ENCODE measurements at places on chromosomes 3 and 15.

DNA sequence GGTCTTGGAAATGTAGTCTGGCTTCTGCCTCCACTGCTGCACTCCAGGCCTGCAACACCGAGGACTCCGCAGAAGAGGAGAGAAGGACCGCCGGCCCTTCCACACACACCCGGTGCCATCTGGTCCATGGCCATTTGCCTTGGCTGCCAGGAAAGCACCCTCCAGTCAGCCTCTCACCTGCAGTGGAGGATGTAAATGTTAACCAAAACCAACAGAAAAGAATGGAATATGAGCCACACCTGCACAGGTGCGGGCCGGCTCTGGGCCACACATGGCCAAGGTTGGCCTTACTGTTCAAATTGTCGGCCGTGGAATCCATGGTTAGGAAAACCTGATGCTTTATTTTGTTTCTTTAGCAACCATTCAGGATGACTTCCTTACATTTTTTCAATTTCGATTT lies 178.3 kb upstream of the C2CD4B start:
- no peak overlapping the region for H3K4me3 ChIP-seq
- no peaks in the 10 kb centered on the region for H3K27me3 ChIP-seq
- DNase-seq, result no peak
- no peaks in the 10 kb centered on the region for H3K36me3 ChIP-seq

- H3K4me3 ChIP-seq, result no peak overlapping the region
- H3K36me3 ChIP-seq, result no peaks in the 10 kb centered on the region
- no peak overlapping the region for H3K27ac ChIP-seq
- no peaks in the 10 kb centered on the region for H3K27me3 ChIP-seq
Measured at GRCh38 chr15:33126559-33127290, 67.8 kb downstream of the FMN1 start.

GRCh38 chr3:47409688-47410416 lies 29.0 kb downstream of the PTPN23 start:
- no peak for DNase-seq
- peaks cover 37% of the 10 kb centered on the region for H3K4me1 ChIP-seq
- H3K36me3 ChIP-seq, result peaks cover 81% of the 10 kb centered on the region
- no peaks in the 10 kb centered on the region for H3K27me3 ChIP-seq
- H3K27ac ChIP-seq, result no peak overlapping the region

DNA sequence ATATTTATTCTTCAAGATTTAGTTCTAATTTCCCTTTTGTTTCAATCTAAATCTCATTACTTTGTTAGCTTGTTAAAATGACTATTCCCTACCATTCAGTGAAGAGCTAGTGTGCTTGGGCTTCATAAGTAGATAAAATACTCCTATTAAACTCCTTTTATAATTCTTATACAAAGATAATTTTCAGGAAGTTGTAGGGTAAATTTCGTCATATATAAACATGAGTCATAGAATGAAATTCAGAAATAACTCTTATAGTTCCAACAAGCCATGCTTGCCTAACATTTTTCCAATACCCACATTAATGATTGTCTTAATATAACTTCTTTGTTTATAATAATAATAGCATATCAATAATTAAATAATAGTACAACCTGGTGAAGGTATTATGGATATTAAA lies 407.3 kb downstream of the NAALADL2 start:
- no peak overlapping the region for H3K27ac ChIP-seq
- no peak for DNase-seq
- H3K27me3 ChIP-seq, result no peaks in the 10 kb centered on the region
- no peaks in the 10 kb centered on the region for H3K36me3 ChIP-seq

DNA sequence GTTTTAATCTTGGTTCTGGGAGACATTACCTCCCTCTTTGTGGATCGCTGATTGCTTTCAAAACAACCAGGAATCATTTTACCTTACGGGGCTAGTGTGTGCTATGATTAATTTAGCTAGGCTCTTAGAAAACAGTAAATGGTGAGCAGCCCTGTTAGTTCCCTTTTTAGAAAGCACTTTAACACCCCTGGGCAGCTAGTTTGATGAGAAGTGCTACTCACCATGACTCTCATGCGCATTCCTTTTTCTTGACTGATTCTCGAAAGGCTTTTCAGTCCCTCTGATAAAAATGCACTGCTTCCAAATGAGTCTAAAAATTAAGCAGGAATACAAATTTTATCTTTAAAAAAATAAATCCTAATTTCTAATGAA lies 75.3 kb upstream of the LEKR1 start:
- no peaks in the 10 kb centered on the region for H3K27me3 ChIP-seq
- peak overlapping the region; percentile 20 for H3K4me3 ChIP-seq
- H3K27ac ChIP-seq, result peak overlapping the region; percentile 43
- H3K36me3 ChIP-seq, result no peaks in the 10 kb centered on the region
- peaks cover 22% of the 10 kb centered on the region for H3K4me1 ChIP-seq

GRCh38 chr3:104564045-104564643 lies 802.6 kb upstream of the ALCAM start:
- no peaks in the 10 kb centered on the region for H3K36me3 ChIP-seq
- H3K27me3 ChIP-seq, result no peaks in the 10 kb centered on the region
- no peak overlapping the region for H3K27ac ChIP-seq
- no peak for DNase-seq
- H3K4me1 ChIP-seq, result no peaks in the 10 kb centered on the region
- no peak overlapping the region for H3K4me3 ChIP-seq

GRCh38 chr3:128133273-128133883 lies 9.8 kb upstream of the RUVBL1 start:
- H3K27me3 ChIP-seq, result no peaks in the 10 kb centered on the region
- H3K4me1 ChIP-seq, result no peaks in the 10 kb centered on the region
- no peak for DNase-seq
- no peak overlapping the region for H3K4me3 ChIP-seq

- peak; percentile 76 for DNase-seq
- peaks cover 3% of the 10 kb centered on the region for H3K36me3 ChIP-seq
- peak overlapping the region; percentile 74 for H3K27ac ChIP-seq
- peaks cover 22% of the 10 kb centered on the region for H3K4me1 ChIP-seq
- no peaks in the 10 kb centered on the region for H3K27me3 ChIP-seq
Measured at GRCh38 chr3:141231952-141232823, 563 bp downstream of the PXYLP1 start.

DNA sequence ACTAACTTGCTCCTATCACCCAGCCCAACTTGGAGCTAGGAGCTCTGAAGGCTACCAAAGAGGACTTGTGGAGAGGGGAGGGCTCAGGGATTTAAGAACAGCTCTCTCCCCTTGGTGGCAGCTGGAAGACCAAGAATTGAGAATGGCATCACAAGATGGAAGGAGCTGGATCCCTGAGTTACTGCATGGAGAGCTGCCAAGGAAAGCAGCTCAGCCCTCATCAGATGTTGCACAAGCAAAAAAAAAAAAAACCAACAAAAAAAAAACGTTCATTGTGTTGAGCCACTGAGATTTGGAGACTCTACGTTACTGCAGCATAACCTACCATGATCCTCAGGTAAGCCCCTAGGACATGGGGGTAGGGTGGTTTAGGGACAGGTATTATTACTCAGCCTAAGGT lies 41.0 kb downstream of the ITGB5 start:
- peaks cover 52% of the 10 kb centered on the region for H3K4me1 ChIP-seq
- H3K36me3 ChIP-seq, result peaks cover 33% of the 10 kb centered on the region
- no peaks in the 10 kb centered on the region for H3K27me3 ChIP-seq
- H3K27ac ChIP-seq, result peak overlapping the region; percentile 87

GRCh38 chr3:54034971-54035370 lies 87.4 kb upstream of the CACNA2D3 start:
- no peaks in the 10 kb centered on the region for H3K36me3 ChIP-seq
- H3K27ac ChIP-seq, result no peak overlapping the region
- DNase-seq, result no peak
- H3K27me3 ChIP-seq, result no peaks in the 10 kb centered on the region
- H3K4me3 ChIP-seq, result no peak overlapping the region

DNA sequence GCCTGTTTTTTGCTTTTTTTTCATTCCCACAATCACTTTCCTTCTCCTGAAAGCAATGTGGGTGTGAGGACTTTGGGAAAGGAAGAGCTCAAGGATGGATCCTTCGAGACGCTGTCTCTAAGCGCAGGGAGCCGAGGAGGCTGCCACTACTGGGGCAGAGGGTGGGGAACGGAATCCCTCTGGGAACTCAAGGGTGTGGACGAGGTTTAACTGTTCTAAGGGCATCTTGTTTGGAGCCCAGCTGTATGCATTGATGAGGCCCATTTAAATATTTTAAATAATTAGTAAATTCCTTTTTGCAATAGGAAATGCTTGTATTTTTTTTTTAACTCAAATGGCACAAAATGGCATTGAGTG lies 124.4 kb upstream of the MEF2A start:
- no peak for DNase-seq
- peaks cover 46% of the 10 kb centered on the region for H3K4me1 ChIP-seq
- peak overlapping the region; percentile 83 for H3K27ac ChIP-seq
- H3K36me3 ChIP-seq, result no peaks in the 10 kb centered on the region
- no peak overlapping the region for H3K4me3 ChIP-seq
- no peaks in the 10 kb centered on the region for H3K27me3 ChIP-seq

- H3K27me3 ChIP-seq, result no peaks in the 10 kb centered on the region
- no peaks in the 10 kb centered on the region for H3K36me3 ChIP-seq
- H3K27ac ChIP-seq, result no peak overlapping the region
Measured at GRCh38 chr3:161395115-161396012, 24.0 kb upstream of the SPTSSB start.

- H3K36me3 ChIP-seq, result no peaks in the 10 kb centered on the region
- H3K4me3 ChIP-seq, result no peak overlapping the region
- no peak for DNase-seq
Measured at GRCh38 chr3:111481551-111481950, 60.4 kb upstream of the CD96 start.

GRCh38 chr3:66403323-66403990 lies 97.4 kb downstream of the LRIG1 start:
- H3K36me3 ChIP-seq, result peaks cover 40% of the 10 kb centered on the region
- H3K4me1 ChIP-seq, result peaks cover 30% of the 10 kb centered on the region
- H3K4me3 ChIP-seq, result no peak overlapping the region
- no peak overlapping the region for H3K27ac ChIP-seq

DNA sequence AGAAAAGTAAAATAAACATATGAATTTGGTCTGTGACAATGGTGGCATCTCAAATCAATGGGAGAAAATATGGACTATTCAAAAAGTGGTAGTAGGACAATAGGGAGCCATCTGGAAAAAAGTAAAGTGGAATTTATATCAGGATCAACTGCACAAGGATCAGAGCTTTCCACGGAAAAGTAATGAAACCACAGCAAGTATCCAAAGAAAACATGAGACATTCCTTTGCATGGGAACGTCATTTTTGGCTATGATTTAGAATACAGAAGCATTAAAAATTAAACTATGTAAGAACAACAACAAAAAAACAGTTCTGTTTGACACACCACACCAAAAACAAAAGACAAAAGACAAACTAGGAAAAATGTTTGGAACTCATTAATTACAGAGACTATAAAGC lies 18.7 kb downstream of the CRBN start:
- no peak for DNase-seq
- H3K27me3 ChIP-seq, result no peaks in the 10 kb centered on the region
- no peak overlapping the region for H3K4me3 ChIP-seq
- H3K27ac ChIP-seq, result no peak overlapping the region
- no peaks in the 10 kb centered on the region for H3K4me1 ChIP-seq

- no peaks in the 10 kb centered on the region for H3K36me3 ChIP-seq
- no peaks in the 10 kb centered on the region for H3K27me3 ChIP-seq
- no peak for DNase-seq
- H3K4me1 ChIP-seq, result peaks cover 10% of the 10 kb centered on the region
Measured at GRCh38 chr15:83766339-83766738, 112.4 kb downstream of the ADAMTSL3 start.

GRCh38 chr3:126395846-126396513 lies 1.3 kb downstream of the CFAP100 start:
- DNase-seq, result no peak
- no peaks in the 10 kb centered on the region for H3K36me3 ChIP-seq
- H3K4me3 ChIP-seq, result no peak overlapping the region
- peaks cover 8% of the 10 kb centered on the region for H3K4me1 ChIP-seq

GRCh38 chr3:182258538-182259177 lies 534.6 kb upstream of the ATP11B start:
- DNase-seq, result no peak
- no peak overlapping the region for H3K27ac ChIP-seq
- H3K36me3 ChIP-seq, result no peaks in the 10 kb centered on the region
- no peak overlapping the region for H3K4me3 ChIP-seq
- H3K4me1 ChIP-seq, result no peaks in the 10 kb centered on the region

DNA sequence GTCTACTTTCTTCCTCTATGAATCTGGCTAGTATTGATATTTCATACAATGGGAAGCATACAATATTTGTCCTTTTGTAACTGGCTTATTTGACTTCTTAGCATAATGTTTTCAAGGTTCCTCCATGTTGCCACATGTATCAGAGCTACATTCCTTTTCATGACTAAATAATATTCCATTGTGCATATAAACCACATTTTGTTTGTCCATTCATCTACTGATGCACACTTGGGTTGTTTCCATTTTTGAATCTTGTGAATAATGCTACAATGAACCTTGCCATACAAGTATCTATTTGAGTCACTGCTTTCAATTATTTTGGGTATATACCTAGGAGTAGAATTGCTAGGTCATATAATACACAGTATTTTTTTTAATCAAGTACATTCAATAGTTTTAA lies 38.0 kb downstream of the OSBPL10 start:
- no peak overlapping the region for H3K4me3 ChIP-seq
- no peak overlapping the region for H3K27ac ChIP-seq
- no peaks in the 10 kb centered on the region for H3K27me3 ChIP-seq
- DNase-seq, result no peak

- DNase-seq, result no peak
- H3K27ac ChIP-seq, result no peak overlapping the region
- H3K4me3 ChIP-seq, result no peak overlapping the region
- H3K36me3 ChIP-seq, result peaks cover 15% of the 10 kb centered on the region
Measured at GRCh38 chr3:30667280-30667651, 60.9 kb downstream of the TGFBR2 start.

GRCh38 chr15:79222808-79223207 lies 59.7 kb upstream of the ANKRD34C start:
- H3K27ac ChIP-seq, result no peak overlapping the region
- no peaks in the 10 kb centered on the region for H3K36me3 ChIP-seq
- no peak for DNase-seq
- H3K4me1 ChIP-seq, result no peaks in the 10 kb centered on the region
- H3K4me3 ChIP-seq, result no peak overlapping the region

- no peaks in the 10 kb centered on the region for H3K4me1 ChIP-seq
- H3K27me3 ChIP-seq, result no peaks in the 10 kb centered on the region
- H3K4me3 ChIP-seq, result no peak overlapping the region
- no peaks in the 10 kb centered on the region for H3K36me3 ChIP-seq
- H3K27ac ChIP-seq, result no peak overlapping the region
Measured at GRCh38 chr3:88589138-88589537, 439.4 kb downstream of the C3orf38 start.

GRCh38 chr15:74415966-74416916 lies 17.5 kb downstream of the SEMA7A start:
- no peaks in the 10 kb centered on the region for H3K27me3 ChIP-seq
- no peaks in the 10 kb centered on the region for H3K4me1 ChIP-seq
- H3K36me3 ChIP-seq, result peaks cover 5% of the 10 kb centered on the region
- H3K27ac ChIP-seq, result no peak overlapping the region

- no peak overlapping the region for H3K27ac ChIP-seq
- no peaks in the 10 kb centered on the region for H3K4me1 ChIP-seq
- H3K27me3 ChIP-seq, result no peaks in the 10 kb centered on the region
- no peak for DNase-seq
- no peak overlapping the region for H3K4me3 ChIP-seq
Measured at GRCh38 chr3:114587986-114588385, 294.2 kb downstream of the TIGIT start.

GRCh38 chr3:127671523-127672428 lies 976 bp upstream of the ABTB1 start:
- peak overlapping the region; percentile 95 for H3K4me3 ChIP-seq
- no peaks in the 10 kb centered on the region for H3K27me3 ChIP-seq
- H3K36me3 ChIP-seq, result peaks cover 13% of the 10 kb centered on the region
- peak overlapping the region; percentile 90 for H3K27ac ChIP-seq
- peaks cover 44% of the 10 kb centered on the region for H3K4me1 ChIP-seq
- peak; percentile 78 for DNase-seq

- no peak overlapping the region for H3K4me3 ChIP-seq
- H3K36me3 ChIP-seq, result no peaks in the 10 kb centered on the region
- H3K27ac ChIP-seq, result no peak overlapping the region
- H3K27me3 ChIP-seq, result no peaks in the 10 kb centered on the region
- no peaks in the 10 kb centered on the region for H3K4me1 ChIP-seq
- DNase-seq, result no peak
Measured at GRCh38 chr15:31660816-31661215, 334.2 kb downstream of the KLF13 start.
